HL-60 (cell line): ENCODE measurements at places on chromosomes 3 and 15.
A peak's percentile ranks its signal among the peaks of the same experiment; 100 is the strongest.

DNA sequence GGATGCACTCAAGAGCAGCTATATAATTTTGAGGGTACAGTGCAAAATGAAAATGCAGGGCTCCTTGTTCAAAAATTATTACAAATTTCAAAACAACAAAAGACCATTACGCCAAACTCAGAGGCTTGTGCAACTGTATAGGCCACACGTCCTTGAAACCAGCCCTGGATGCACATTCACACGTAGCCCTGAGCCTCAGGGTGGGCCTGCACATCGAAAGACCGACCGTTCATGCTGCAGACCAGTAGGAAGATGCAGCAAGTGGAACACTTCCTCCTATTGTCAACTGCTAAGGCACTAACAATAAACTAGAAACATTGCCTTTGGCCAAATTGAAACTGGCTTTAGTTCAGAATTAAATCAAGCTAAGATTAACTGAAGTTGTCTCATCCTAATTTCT lies 174.7 kb downstream of the SHOX2 start:
- DNase-seq, result no peak

DNA sequence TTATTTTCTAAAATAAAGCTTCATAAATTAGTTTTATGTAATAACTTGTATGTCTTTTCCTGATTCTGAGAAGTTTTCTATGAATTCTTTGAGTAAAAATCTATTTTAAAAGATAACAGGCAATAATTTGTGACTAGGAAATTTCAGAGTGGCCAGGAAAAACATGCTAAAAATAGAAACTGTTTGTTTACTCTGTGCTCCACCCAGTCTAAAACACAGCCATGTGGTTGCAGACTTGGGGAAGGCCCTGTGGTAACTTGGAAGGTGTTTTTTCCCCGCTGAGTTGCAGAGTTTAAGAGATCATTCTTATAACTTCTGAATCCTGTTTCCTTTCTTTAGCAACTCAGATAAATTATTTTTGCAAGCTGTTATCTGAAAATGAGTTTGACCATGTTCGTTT lies 21.9 kb downstream of the PLCL2 start:
- DNase-seq, result no peak

DNA sequence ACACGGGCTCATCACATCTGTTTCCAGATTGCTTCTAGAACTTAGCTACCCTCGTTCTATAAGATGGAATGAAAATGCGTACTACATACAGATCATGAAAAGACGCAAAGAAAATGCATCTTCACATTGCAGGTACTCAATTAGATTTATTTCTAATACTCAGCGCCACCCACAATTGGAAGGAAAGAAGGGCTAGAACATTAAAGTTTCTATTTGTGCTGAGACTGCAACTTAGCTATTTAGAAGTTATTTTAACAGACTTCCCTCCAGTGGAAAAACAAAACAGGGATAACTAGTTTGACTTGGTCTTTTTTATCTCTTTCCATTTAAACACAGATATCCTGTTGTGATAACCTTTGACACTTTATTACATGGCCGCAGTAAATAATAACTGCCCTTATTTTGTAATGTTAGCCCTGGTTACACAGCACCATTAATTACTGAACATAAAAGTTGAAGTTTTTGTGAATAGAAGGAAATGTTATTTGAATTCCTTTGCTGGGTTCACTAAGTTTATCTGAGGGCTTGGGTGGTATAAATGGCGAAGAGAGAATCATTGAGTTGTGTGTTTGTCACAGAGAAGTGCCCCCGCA lies 86.9 kb upstream of the SLC25A26 start:
- no peak for DNase-seq

DNA sequence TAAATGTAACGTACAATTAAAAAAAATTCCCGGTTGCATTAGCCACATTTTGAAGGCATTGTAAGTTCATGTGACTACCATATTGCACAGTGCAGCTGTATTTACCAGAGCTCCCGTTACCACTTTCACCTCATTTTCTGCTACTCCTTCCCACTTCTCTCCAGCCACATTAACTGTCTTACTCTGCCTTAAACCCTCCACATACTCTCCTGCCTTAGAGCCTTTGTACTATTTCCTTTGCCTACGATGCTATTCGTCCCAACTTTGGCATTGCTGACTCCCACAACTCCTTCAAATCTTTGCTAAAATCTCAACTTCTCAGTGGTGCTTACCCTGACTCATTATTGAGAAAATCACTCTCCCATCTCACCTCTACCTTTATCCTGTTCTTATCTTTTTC lies 115.2 kb downstream of the CADM2 start:
- DNase-seq, result no peak

DNA sequence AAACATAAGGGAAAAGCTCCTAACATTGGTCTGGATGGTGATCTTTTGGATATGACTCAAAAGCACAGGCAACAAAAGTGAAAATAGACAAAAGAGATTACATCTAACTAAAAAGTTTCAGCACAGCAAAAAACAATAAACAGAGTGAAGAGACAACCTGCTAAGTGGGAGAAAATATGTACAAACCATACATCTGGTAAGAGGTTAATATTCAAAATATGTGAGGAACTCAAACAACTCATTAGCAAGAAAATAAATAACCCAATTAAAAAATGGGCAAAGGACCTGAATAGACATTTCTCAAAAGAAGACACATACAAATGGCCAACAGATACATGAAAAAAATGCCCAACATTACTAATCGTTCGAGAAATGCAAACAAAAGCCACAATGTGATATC lies 19.0 kb upstream of the NR1I2 start:
- no peak for DNase-seq

DNA sequence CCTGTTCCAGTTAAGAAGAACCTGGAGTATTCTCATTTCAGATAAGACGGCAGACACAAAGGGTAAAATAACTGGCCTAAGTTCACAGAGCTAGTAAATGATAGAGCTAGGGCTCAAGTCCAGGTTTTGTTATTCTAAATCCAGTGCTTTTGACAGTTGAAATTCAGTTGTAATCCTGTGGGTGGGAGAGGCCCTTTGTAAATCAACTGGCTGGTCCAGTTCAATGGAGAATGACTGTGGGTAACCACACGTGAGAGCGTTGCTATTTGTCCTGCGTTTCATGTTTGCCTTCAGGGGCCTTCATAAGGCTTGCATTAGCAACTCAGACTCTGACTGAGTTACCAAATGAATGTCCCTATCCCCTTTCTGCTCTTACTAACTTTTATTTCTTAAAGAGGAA lies 24.2 kb upstream of the CD96 start:
- DNase-seq, result no peak

GRCh38 chr3:187920030-187920429 lies 174.8 kb upstream of the BCL6 start:
- DNase-seq, result no peak

DNA sequence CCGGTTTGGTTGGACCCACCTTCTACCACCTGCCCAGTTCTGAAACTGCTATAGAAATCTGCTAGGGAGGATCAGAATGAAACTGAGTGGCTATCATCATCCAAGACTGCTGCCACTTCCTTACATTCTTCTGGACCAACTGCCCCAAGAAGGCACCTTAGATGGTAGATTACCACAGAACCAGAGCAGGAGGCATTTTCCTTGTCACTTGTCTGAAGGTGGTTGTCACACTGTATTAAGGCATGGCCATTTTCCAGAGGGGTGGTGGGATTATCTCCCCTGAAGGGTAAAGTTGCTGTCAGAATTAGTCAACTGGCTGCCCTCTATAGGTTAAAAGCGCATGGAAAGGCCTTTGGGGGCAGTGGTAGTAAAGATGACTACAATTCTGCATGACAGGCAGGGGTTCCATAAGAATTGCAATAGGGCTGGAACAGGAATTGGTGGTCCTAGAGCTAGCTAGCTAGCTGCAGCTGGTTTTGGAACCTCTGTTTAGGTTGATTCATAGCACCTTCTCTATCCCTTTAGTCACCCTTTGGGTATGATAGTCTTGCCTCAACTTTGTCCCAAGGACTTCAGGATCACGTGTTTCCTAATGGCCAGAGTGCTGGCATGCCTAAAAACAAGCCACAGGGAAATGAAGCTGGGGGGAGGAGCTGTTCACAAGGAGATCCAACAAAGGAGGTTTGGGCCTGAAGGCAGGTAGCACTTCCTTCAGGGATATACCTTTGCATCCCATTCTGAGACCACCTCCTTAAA lies 4.8 kb upstream of the CSPG5 start:
- DNase-seq, result no peak

DNA sequence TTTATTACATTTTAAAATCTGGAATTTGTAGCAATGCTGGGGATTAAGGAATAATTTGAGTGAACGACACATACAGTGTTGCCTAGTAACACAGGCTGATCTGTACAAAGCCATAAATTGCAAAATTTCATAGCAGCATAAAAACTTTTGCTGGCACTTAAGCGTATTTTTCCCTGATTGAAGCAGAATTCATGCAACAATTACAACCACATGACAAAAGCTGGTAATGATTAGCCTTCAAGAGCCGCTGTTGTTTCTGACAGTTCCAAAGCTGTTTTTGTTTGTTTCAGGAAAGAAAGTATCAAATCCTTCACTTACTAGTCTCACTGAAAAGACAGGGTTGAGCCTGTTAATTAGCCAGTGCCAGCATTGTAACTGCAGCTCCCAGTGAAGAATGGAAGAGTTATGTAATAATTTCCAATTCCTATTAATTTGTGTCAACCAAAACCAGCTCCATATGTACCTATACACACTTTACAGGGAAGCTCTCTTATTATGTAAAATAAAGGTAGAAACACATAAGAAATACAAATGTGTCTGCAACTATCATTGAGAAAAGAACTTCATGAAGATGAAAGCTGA lies 60.7 kb downstream of the AGTR1 start:
- DNase-seq, result peak; percentile 18

DNA sequence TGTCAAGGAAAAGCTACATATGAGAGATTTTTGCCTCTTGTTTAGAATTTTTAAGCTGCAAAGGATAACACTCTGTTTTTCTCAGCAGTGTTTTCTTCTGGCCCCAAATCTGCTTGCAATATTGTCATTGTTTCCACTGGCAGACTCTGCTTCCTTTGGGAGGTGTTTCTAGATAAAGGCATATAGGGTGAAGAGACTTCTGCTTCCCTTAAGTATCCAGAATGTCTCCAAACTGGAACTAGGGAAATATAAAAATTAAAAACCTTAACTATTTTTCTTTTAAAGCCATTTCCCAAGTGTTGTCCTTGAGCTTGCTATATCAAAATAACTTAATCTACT lies 225.8 kb downstream of the CGGBP1 start:
- no peak for DNase-seq

GRCh38 chr15:38701149-38701548 lies 136.5 kb upstream of the RASGRP1 start:
- DNase-seq, result no peak

DNA sequence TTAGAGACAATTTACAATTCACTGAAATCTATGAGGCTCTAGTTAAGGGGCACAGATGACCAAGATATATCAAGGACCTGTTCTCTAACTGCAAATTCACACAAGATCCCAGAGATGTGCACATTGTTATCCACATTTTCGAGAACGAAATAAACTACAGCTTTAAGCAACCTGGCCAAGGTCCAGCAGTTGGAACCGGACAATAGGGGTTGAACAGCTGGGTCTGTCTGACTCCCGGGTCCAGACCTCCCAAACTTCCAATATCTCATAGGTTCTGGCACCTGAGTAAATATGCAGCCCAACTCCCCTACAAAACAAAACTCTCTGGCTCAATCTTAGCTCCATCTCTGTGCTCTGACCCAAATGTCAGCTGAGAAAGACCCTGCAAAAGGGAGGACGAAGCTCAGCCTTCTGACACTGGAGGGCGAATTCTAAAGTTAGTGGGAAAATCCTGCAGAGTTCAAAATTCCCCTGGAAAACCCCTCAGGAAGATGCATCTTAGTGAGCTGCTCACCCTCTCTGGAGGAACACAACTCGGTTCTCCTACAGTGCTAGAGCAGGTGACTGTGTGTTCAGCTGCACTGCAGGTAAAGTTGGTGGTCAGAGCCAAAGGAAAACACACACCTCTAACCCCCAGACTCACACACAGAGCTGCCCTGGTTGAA lies 14.2 kb upstream of the SPATA12 start:
- no peak for DNase-seq

- DNase-seq, result no peak
Measured at GRCh38 chr3:28612232-28612631, 263.6 kb upstream of the AZI2 start.

- DNase-seq, result no peak
Measured at GRCh38 chr3:105791131-105791530, 77.7 kb downstream of the CBLB start.

DNA sequence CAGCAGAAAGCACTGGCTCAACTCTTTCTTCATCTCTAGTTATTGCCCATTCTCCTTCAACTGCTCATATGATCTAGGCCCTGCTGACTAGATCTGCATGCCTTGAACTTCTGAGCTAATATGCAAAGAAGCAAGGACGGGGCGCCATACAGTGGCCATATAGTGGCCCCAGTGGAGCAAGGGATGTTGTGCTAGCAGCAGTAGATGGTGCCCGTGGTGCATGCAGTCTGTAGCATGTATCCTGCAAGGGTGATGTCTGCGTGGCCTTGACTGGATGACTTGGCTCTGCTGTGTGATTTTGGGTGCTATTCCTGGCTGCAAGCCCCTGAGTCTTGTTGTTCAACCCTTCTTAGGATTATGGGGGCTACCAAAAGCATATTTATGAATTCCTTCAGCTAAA lies 12.2 kb upstream of the NMD3 start:
- no peak for DNase-seq

GRCh38 chr3:177483182-177483967 lies 286.1 kb upstream of the TBL1XR1 start:
- no peak for DNase-seq

DNA sequence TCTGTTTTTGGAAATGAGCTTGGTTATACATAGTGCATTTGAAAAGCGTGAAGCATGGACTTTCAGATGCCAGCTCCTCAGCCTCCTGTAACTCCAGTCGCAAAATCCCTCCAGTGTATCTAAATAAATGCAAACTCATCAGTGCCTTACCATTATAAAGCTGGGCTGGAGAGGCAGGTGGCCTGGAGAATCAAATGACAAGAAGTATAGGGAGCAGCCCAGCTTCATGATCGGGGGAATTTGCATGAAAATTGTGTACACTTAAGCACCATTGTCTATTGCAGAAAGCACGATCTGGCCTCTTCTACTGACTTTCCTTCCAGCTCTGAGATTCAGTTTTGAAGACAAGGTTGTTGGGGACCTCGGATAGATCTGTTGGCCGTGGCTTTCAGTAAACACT lies 71.7 kb downstream of the IGF1R start:
- DNase-seq, result no peak

GRCh38 chr3:16866571-16866970 lies 18.2 kb upstream of the PLCL2 start:
- peak; percentile 85 for DNase-seq
